ENCODE measurements at places on chromosomes 3 and 15. TPM values are rescaled to one million over a fixed set of nuclear protein-coding genes. Genes with fewer than 3 reads are reported as not detected.

DNA sequence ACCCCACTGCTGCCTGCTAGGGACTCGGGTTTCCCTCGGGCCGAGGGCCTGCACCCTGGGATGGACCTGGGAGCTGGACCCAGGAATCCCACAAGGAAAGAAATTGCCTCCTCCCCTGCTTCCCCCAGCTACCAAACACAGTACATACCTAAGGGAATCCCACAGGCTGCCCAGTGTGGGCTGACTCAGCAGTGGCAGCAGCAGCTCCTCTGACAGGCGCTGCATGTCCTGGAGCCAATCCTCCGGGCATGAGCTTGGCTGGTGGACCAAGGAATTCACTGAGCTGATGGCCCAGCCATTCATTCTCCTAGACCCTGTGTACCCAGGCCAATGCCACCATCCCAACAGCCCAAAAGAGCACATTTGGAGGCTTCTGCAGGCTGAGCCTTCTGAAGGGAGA lies 9.5 kb upstream of the LTK start:
- DNase-seq = no peak

GRCh38 chr15:31552482-31553099 lies 226.0 kb downstream of the KLF13 start:
- DNase-seq = no peak

GRCh38 chr15:58474741-58475323 lies 43.0 kb downstream of the LIPC start:
- DNase-seq = no peak

GRCh38 chr15:62099094-62099601 lies 32.4 kb downstream of the C2CD4A start:
- DNase-seq = no peak

DNA sequence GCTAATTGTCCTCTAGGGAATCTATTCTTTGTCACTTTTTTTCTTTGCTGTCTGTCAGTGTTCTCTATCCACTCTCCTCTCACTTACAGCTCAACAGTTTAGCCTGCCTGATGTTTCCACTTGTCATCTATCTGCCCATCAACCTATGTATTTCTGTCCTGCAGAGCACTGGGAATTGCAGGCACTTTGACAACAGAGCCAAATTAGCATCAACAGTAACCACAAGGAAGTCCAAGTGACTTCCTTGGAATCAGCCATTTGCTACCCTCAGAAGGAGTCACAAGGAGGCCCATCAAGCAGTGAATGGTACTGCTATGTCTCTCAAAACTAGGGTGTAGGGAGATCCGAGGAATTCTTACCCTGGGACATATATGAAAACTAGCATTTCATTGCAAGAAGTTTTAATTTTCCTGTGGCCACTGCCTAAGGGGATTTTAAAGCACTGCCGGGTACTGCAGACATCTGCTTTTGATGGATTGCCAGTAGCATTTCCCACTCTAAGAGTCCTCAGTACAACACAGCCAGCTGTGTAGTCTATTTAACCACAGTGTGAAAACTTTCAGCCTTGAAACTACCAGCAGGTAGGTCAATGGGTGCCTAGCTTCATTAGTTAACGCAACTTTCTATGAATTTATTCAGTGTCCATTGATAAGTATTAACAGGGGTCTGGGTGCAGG lies 898.8 kb downstream of the NTRK3 start:
- DNase-seq = no peak

DNA sequence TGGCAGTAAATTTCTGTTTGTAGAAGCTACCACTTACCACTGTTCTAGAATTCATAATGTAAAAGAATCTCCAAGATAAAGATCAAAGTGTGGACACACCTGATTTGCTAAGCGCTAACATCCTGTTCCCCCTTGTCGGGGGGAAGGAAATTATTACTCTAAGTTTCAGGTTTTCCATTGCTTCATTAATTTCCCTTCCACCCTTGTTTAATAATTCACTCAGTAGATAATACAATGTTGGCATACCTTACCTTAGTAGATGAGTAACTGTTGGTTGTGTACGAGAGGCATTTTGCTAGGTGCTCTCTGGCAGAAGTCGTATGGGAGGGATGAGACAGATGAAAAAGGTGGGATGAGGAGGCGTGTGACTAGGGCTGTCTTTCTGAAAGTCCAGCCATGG lies 641.2 kb upstream of the ARRDC4 start:
- DNase-seq = peak; percentile 85

GRCh38 chr3:105348307-105348706 lies 18.4 kb upstream of the ALCAM start:
- no peak for DNase-seq

DNA sequence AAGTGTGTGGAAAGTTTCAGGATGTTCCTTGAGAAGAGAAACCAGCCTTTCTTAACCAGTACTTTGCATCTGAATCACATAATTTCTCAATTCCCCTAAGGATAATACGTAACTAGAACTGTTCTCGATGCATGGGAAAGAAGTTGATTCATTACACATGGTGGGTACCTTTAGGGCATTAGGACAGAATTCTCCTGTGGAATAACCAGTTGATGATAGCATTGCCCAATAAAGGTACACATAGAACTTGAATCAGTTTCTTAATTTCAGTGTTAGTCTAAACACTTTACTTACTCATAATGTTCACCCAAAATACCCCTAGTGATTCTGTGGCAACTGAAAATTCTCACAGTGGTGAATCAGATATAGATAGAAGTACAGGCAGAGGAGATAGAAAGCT lies 1030.9 kb downstream of the ROBO1 start:
- DNase-seq = peak; percentile 15

- DNase-seq = no peak
Measured at GRCh38 chr3:12518261-12519028, 26.9 kb downstream of the MKRN2OS start.

- no peak for DNase-seq
Measured at GRCh38 chr3:99620077-99620767, 18.2 kb upstream of the COL8A1 start.

DNA sequence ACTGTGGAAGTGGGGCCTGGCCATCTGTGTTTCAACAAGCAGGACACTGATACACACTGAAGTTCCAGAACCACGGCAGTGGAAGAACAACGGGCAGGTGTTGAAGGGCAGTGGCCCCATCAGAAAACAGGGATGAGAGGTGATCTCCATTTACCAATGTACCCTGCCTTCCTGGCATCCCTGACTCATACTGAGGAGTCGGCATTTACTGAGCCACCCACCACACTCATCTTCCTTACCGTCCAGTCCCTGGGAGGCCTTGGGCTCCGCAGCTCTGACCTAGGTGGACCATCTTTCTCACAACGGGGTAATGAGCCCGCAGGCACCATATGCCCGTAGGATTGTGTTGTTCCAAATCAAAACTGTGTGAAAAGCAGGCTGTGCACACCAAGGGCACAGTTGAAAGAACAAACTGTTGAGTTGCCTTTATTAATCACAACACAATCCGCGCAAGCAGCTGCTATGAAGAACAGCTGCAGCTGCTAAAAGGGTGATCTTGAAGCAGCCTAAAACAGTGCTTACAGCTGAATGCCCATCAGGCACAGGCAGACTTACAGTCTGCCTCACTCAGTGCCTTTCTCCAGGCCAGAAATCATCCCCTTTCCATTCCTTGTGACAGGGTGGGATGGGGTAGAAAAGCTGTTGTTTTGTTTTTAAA lies 12.9 kb downstream of the MB21D2 start:
- DNase-seq = no peak

GRCh38 chr3:123054109-123054778 lies 12.6 kb upstream of the PDIA5 start:
- no peak for DNase-seq

DNA sequence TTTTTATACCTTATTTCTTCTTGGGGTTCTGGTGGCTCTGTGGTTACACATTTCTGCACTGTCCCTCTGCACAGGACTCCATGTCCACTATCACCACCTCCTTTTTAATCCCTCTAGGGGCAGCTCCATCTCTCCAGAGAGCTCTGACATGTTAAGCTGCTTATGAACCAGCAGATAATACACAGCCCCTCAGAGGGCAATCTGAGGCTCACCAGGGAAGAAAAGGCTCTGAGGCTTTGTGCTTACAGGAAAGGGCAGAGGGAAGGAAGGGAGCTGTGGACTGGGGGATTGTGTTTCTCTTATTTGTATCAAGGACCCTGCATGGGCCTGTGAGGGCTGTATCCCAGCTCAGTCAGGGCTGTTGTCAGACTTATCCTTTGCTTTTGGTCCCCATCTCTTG lies 164.5 kb downstream of the EPHB1 start:
- no peak for DNase-seq

- DNase-seq = no peak
Measured at GRCh38 chr3:50241713-50242380, 5.8 kb downstream of the GNAI2 start.

GRCh38 chr3:2727610-2728318 lies 382.4 kb downstream of the IL5RA start:
- no peak for DNase-seq

DNA sequence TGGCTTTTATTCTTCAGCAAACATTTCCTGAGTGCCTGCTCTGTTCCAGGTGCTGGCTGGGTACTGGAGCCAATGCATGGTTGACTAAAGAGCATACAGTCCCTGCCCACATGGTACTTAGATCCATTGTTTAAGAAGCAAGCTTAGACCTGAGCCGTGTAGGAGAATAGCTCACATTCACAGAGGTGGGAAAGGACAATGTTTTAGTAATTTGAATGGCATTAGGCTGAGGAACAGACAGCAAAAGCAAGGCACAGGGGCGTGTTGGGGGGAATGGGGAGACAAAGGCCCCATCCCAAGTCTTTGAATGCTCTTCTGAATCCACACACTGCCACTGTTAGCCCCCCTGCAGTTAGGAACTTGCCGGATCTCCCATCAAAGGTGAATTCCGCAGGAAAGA lies 388.2 kb upstream of the RGMA start:
- DNase-seq = no peak

GRCh38 chr3:131976448-131976847 lies 58.4 kb downstream of the CPNE4 start:
- no peak for DNase-seq

- DNase-seq = peak; percentile 15
Measured at GRCh38 chr3:52518723-52519444, 14.8 kb downstream of the NT5DC2 start.

DNA sequence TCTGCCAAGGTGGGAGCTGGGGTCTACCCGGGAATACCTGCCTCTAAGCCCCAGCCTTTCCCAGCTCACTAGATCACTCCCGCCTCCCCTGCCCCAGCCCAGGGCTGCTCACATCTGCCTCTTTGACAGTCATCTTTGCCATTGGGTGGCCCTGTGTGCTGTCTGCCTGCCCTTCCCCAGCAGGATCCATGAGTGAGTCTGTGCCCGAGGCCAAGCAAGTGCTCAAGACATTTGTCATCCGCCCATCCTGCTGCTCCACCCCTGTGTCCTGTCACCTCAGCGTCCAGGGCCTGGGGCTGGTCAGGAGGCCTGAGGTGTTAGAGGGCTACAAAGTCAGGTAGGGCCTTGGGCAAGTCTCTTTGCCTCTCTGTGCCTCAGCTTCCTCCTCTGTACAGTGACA lies 89.4 kb downstream of the LSM3 start:
- no peak for DNase-seq

GRCh38 chr3:76753599-76753998 lies 286.3 kb upstream of the ROBO2 start:
- peak; percentile 18 for DNase-seq

DNA sequence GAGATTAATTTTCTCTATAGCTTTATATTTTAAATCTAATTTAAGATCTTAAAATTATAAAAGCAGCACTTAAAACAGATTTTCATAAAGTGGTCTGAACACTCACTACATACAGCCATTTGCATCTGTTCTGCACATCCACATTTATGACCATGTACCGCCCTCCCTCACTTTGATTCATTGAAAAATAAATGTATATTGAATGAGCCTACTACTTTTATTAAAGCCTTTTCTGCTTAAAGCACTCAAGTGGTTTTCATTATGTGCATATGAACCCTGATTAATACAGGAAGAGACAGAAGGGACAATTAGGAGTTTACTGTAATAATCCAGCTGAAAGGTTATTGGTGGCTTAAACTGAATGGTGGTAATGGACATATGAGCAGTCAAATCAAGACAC lies 129.4 kb downstream of the DLG1 start:
- no peak for DNase-seq

DNA sequence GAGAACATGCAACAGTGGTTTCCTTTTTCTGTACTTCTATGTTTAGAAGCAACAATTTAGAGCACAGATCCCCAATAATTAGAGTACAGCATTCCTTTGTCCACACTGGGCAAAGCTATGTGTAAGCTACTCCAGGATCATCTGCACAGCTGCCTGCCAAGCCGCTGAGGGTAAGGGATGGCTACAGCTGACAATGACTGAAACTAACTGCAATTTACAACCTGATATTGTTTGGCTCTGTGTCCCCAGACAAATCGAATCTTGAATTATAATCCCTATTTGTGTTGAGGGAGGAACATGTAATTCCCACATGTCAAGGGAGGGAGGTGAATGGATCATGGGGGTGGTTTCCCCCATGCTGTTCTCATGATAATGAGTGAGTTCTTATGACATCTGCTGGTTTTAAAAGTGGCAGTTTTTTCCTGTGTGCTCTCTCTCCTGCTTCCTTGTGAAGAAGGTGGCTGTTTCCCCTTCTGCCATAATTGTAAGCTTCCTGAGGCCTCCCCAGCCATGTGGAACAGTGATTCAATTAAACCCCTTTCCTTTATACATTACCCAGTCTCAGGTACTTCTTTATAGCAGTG lies 54.8 kb upstream of the TNFSF10 start:
- DNase-seq = no peak

- no peak for DNase-seq
Measured at GRCh38 chr3:55692957-55693558, 206.0 kb upstream of the WNT5A start.

DNA sequence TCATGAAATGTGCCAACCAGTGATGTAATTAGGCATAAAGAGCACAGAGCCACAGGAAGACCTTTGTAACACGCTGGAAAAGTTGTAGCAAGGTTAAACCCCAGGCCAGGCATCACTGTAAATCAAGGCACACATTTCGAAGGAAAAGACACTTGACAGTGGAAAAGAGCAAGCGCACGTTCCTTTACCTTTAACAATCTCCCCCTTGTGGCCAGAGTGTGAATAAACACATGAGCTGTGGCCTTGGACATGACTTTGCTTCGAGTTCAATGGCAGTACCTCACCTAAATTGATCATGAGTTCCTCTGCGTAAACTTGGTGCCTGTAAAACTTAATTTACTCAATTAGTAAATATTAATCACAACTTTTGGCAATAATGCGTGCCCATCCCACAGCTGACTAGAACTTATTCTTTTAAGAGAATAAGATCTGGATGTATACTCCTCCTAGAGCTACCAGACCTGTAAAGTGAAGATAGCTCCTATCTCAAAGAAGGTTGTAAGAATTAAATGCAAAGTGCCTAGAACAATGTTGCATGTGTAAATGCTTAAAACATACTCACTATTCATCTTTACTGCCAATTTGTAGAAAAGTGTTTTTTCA lies 757.0 kb upstream of the NECTIN3 start:
- DNase-seq = peak; percentile 63

The IL12A gene
- not detected for total RNA-seq

The SLC49A4 gene
- total RNA-seq = 26.3 TPM

The ASB14 gene
- total RNA-seq = not detected

The CPN2 gene
- total RNA-seq = 0.05 TPM

The IGF1R gene
- total RNA-seq = 272 TPM

The ISL2 gene
- total RNA-seq = 0.05 TPM

The TMEM62 gene
- total RNA-seq = 23.4 TPM

The SNX4 gene
- total RNA-seq = 82.4 TPM

The COL6A5 gene
- under 0.01 TPM for total RNA-seq

The RTP1 gene
- total RNA-seq = not detected

The PTH1R gene
- total RNA-seq = 106 TPM
